ENCODE measurements at places on chromosomes 12 and 14.

DNA sequence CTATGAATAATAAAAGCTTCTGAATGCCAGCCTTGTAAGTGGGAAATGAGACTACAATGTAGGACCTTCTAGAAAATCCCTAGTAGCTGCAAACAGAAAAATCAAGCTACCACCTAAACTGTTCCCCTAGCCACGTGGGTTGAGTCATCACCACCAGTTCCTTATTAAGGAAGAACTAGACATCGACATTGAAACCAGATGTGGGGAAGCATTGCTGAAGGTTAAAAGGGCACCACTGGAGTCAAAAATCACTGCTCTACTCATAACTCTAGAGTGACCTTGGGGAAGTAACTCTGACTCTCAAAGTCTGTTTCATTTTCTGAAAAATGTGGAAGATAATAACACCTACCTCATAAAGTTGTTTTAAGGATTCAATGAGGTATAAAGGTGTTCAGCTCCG, 9.4 kb upstream of the CNIH1 start:
- DNase-seq: peak; percentile 75

DNA sequence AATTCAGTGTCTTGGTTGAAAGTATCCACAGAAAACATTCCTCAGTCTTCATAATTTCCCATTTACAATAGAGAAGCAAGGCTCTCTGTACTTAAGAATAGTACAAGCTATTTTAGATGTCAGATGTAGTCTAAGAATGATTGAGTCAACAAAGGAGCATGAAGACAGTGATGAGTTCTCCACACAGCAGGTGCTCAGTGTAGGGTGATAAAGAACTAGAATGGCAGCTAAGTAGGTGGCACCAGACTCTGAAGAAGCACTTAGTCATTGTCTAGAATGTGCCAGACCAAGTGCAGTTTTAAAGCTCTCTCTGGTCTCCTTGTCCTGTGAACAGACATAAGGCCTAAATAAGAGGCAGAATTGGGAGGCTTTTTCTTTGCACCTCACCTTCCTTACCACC, 504.6 kb downstream of the NRXN3 start:
- DNase-seq: no peak

DNA sequence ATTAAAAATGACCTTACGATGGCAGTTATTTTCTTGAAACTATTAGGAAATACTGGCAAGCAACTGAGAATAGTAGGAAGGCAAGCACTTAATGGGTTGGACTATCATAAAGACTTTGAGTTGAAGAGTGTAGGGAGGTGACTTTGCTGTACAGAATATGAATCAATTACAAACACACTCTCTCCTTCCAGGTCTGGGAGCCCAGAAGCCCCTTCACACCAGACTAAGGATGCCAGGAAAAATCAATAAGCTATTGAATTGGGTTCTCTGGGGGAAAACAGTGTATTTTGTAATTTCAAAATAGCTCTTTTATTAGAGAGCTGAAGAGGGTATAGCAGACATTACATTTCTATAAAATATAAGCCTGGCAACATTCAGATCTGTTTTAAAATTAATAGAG, 736.4 kb downstream of the NOVA1 start:
- no peak for DNase-seq

- no peak for DNase-seq
These were observed 4.7 kb upstream of the PSMA6 start for GRCh38 chr14:35287431-35288013.

- no peak for DNase-seq
These were observed 107.2 kb downstream of the RBM19 start for GRCh38 chr12:113858841-113859386.

- no peak for DNase-seq
These were observed 329.8 kb downstream of the PAWR start for GRCh38 chr12:79360936-79361335.

DNA sequence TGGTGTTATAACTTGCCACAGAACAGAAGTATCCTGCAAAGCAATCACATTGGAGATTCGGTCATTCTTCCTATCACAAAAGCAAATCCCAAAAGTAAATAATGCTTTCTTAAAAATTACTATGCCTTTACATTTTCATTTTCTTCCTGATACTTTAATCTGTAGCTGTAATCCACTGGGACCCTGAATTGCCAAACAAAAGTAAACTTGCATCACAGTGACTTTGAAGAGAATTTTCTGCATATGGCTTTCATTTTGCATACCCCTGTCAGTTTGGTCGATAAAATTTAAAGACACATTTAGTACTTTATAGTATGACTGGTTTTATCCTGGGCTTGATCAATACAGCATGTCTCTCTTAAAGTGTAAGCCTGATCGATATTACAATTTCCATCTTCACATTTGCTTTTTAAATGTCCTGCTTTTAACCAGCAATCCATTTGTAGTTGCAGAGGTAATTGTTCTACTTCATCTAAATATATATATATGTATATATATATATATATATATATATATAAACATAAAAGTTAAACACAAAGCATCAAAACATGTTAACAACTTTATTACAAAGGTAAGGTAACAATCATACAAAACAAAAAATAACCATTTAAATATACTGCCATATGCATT, 53.7 kb upstream of the PLEKHA5 start:
- DNase-seq: no peak

GRCh38 chr14:24887623-24888304, 162.2 kb downstream of the STXBP6 start:
- no peak for DNase-seq

GRCh38 chr14:94469261-94469660, 6.7 kb downstream of the SERPINA9 start:
- DNase-seq: no peak

- DNase-seq: no peak
These were observed 55.3 kb upstream of the TMCC3 start for GRCh38 chr12:94705676-94706075.

DNA sequence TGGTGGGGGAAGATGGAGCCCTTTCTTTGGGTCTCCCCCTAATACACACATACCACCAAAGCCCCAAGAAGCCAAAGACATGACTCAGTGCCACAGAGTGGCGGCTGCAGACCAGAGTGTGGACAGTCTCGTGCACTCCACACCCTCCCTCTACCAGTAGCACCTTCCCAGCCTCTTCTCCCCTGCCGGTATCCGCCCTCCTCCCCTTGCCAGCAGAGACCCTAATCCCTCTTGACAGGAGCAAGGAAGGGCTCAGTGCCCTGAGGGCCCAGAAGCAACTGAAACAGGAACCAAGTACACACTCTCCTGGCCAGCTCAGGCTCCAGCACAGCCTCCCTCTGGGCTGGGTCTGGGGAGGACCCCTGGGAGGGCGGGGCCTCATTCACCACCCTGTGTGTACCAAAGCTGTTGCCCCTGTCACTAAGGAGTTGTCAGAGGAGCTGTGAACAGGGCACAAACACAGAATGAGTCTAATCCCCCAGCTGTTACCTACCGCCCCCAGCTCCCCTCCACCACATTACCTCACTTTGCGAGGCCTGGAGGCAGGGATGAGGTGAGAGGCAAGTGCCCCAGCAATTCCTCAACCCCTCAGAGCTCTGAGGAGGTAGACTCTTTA, 8.2 kb downstream of the SPRYD3 start:
- no peak for DNase-seq

- no peak for DNase-seq
These were observed 843.4 kb downstream of the SLC6A15 start for GRCh38 chr12:84069198-84069597.

DNA sequence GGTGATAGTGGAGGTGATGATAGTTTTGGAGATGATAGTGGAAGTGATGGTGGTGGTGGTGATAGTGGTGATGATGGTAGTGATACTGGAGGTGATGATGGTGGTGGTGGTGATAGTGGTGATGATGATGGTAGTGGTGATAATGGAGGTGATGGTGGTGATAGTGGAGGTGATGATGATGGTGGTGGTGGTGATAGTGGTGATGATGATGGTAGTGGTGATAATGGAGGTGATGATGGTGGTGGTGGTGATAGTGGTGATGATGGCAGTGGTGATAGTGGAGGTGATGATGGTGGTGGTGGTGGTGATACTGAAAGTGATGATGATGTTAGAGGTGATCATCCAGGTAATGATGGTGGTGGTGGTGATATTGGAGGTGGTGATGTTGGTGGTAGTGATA, 570.0 kb upstream of the TMEM132C start:
- no peak for DNase-seq

GRCh38 chr12:89947437-89948270, 239.0 kb upstream of the ATP2B1 start:
- peak; percentile 71 for DNase-seq

DNA sequence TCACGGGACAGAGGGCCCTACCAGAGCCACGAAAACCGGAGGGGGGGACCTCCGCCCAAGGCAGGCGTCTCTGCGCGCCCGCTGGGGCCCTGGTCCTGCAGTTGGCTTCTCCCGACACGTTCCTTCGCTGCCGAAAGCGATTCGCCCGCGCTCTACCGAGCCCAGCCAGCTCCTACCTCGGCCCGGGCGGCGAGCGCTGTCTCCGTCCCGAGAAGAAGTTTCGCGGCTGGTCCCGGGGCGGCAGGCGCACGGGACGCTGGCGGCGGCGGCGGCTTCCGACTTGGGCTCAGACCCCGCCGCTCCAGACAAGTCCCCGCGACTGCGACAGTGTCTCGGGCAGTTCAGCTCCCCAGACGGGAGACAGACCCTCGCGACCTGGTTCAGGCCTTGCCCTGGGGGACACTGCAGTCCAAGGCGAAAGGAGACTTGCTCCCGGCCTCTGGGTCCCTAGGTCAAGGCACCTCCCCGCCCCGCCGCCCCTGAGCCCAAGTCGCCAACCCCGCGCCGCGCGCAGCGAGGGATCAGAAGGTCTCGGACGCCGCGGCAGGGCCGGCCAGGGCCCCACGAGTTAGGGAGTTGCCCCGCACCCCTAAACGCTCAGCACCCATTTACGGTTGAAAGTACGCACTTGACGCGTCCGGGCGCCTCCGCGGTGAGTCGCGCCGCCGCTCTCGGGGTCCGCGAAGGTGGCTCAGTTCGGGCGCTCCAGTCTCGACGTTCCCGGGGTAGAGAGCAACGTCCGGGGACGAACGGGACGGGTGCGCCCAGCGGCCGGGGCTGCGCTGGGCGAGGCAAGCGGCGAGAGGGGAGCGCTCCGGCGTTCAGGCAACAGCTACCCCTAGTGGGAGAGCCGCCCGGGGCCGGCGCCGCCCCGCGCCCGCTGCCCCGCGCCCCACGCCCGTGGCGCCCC, 1.4 kb upstream of the DIO3 start:
- DNase-seq: no peak

- DNase-seq: no peak
These were observed 49.4 kb downstream of the FERMT2 start for GRCh38 chr14:52901357-52901980.

DNA sequence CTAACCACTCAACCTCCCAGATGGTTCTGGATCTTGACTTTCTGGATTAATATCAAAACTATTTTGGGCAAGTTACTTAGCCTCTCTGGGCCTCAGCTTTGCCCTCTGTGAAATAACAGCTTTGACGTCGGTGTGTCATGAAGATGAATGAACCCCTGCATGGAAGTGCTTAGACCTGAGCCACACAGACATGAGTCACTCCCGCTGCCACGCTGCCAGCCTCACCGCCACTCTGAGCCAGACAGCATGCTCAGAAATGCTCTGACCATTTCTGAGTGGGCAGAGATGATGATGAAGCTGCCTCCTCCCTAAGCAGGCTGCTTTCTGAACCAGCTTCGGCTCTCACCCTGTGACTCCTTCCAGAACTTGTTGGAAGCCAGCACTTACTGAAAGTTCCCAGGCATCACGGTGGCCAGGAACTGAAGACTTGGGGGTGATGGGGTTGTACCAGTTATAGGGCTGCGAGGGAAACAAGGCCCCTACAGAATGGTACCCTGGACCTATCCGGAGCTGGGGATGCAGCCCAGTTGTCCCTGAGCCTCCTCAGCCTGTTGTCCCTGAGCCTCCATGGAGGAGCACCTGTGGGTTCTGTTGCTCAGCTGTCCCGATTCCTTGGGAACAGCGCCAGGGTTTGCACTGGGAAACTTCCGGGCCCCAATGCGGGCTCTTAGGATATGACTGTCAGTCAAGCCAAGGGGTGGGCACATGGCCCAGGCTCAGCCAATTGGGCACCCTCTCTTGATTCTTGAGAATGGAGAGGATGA, 2.0 kb upstream of the CCDC197 start:
- DNase-seq: no peak

- DNase-seq: no peak
These were observed 74.3 kb upstream of the ARID2 start for GRCh38 chr12:45655186-45655585.

DNA sequence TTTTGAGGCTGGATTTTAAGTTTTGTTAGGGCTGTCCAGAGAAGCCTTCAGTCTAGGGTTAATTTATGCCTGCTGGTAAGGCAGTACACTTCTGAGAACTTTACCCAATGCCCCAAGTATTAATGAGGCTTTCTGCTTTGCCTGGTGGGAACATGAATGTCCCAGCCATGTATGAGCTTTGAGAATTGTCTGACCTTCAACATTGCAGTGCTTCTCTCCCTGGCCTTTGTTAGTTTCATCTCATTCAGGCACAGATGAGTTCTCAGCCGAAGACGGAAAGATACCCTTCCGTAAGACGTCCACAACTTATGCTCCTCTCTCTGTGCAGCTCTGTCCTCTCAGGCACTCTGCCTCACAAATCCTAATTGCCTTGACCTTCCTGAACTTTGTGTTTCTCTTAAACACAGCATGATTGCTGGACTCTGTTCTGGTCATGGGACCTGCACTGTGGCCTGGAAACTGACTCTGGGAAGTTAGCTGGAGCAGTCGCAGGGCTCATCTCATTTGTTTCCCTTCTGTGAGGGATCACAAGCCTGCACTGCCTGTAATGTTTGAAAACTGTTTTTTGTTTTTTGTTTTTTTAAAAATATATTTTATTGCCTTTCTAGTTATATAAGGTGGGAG, 15.7 kb downstream of the CHPT1 start:
- no peak for DNase-seq

GRCh38 chr14:37254411-37254947, 56.7 kb downstream of the MIPOL1 start:
- no peak for DNase-seq

DNA sequence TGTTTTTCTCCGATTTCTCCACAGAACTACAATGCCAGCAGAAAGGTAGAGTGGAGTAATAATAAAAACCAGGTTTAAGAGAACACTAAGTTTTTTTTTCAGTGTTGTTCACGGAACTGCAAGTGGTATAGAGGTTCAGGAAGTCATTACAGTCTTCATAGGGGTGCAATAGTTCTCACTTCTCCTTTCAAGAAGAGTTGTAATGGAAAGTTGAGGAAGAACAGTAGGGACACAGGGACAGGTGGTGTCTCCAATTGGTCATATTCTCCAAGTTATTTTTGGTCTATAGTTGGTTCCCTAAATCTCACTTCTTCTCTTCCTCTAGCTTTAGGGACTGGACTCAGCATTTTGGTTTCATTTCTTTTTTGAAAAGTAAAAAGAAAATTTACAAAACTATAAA, 894.0 kb downstream of the NRXN3 start:
- DNase-seq: no peak

Data from fibroblast of the conjunctiva (primary cell).